Esophagus squamous epithelium (tissue), 5 donors: ENCODE measurements at places on chromosomes 4 and X.

GRCh38 chrX:27599928-27600327, 9.8 kb downstream of the DCAF8L2 start:
- no peak for DNase-seq

DNA sequence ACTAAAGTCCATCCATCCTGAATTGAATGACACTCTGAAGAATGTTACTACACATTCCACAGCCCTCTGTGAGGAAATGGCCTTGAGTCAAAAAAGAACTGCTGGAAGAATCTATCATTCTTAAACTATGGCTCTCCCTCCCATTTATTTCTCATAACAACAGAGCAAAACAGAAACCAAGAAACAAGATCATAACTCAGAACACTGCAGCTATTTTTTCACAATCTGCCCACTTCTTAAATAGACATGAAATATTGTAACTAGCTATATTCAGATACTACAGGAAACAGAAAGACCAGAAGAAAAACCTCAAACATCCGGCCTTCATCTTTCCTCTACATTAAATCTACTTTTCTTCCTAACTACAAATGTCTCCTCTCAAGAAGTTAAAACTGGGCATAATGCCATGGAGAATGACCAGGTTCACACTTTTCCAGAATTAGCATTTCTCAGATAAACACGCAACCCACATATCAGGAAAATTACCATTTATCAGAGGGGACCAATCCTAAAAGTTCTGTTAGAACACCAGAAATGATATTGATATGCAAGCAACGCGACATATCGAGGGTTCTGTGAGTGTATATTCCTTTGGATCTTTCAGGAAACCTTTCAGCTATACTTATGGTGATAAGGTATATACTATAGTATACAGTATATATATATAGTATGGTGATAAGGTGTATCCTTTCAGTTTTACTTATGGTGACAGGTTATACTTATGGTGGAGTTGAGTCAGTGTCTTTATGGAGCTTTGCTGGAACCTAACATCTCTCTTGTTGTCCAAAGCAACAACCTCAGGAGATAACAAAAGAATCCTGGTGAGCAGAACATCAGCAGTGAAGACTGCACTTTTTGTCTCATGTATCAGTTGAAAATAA, 60.4 kb upstream of the IRF2 start:
- DNase-seq = no peak

- no peak for DNase-seq
Observed at GRCh38 chrX:153861151-153861550, 24.8 kb downstream of the L1CAM start.

DNA sequence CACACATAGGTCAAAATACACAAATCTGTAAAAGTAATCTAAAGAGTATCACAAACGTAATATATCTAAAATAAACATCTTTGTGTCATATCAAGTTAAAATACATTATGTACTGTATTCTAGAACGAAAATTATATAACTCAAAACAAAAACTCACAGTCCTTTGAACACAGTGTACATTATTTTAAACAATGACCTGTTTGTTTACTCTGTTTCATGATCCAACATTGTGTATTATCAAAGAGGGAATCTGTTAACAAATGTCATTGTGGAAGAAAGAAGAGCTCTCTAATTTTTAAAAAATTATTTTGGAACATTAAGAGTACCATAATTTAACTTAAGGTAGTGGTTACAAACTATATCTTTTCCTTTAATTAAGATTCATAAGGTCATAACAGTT, 144.1 kb downstream of the FRYL start:
- no peak for DNase-seq

GRCh38 chrX:20980426-20980825, 393.8 kb upstream of the CNKSR2 start:
- DNase-seq = no peak

DNA sequence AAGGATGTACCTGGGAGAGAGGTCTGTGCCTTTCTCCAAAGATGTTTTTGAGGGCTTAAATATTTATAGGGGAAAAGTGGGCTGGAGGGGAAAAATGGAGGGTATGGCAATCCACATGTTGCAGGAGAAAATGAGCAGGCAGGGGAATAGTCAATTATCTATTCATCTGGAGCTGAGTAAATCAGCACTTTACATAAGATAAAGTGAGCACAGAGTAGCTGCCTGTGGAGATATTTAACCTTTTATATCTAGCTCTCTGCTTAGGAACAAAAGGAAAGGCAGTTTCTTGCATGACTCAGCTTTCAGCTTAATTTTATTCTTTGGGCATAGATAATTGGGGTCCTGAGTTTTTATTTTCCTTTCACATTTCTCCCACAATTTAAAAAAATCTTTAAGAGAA, 93.6 kb upstream of the NPY2R start:
- no peak for DNase-seq

- DNase-seq = no peak
Observed at GRCh38 chr4:2163311-2163821, 78.6 kb downstream of the HAUS3 start.

- DNase-seq = no peak
Observed at GRCh38 chr4:151022586-151022985, 7.5 kb upstream of the LRBA start.

DNA sequence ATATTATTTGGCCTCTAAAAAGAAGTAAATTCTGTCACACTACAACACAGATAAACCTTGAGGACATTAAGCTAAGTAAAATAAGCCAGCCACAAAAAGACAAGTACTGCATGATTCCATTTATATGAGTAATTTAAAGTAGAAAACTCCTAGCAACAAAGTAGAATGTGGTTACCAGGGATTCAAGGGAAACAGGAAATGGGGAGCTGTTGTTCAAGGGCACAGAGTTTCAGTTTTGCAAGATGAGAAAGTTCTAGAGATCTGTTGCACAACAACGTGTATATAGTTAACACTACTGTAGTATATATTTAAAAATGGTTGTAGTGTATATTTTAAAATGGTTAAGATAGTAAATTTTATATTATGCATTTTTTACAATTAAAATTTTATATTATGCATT, 25.4 kb downstream of the SEC31A start:
- no peak for DNase-seq

DNA sequence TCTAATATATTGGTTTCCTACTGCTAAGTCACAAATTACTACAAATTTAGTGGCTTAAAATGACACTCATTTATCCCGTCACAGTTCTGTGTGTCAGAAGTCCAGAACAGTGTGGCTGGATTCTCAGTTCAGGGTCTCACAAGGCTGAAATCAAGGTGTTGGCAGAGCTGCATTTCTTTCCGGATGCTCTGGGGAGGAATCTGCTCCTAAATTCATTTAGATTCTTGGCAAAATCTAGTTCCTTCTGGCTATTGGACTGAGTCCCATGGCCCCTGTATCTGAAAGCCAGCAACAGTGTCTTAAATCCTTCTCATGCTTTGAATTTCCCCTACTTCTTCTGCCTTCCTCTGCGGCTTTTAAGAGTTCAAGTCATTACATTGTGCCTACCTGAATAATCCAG, 103.1 kb upstream of the BMP3 start:
- DNase-seq = no peak

DNA sequence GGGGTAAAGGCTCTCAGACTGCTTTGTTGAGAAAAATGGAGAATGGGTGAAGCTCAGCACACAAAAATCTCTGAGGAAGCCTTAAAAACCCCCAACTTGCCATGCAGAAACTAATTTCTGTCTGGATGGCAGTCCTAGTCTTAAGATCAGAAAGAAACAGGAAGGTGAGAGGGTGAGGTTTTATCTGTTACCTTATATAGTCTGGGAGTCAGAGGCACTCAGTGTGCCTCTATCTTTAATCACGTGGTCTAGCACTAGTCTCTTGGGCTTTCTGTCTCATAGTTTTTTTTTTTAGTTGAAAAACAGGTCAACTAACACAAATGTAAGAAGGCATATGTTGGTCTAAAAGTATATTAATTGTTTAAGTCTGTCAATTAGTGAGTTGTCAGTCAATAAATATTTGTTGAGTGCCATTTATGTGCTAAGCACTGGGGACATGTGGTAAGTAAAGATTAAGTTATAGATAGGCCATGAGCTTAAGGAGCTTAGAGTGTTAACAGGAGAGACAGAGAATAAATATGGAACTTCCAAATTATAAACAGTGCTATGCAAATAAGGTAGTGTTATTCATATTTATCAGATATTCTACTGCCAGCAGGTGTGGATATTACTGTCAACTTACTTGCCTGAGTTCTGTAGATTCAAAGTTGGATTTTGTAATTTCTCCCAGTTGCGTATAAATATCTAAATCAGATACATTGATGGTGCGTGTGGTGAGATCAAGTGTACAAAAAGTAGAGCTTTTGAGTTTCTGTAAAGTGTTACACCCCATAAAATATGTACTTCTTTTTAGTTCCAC, 7.0 kb downstream of the CYBB start:
- DNase-seq = no peak

DNA sequence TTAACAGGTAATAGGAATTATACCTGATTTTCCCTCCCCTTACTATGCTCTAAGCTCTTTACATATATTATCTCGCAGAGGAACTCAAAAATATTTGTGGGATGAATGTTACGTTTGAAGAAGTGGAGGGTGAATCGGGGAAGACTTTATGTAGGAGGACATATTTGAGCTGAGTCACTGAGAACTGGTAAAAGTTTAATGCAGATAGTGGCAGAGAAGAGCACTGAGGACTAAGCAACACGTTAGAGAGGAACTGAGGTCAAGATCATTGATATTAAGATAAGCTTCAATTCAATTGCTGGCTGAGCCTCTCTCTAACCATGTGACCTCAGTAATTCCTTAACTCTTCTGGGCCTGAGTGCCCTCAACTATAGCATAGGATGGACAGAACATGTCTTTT, 26.4 kb upstream of the ELOVL6 start:
- DNase-seq = no peak

- DNase-seq = no peak
Observed at GRCh38 chrX:27675493-27675892, 85.3 kb downstream of the DCAF8L2 start.

DNA sequence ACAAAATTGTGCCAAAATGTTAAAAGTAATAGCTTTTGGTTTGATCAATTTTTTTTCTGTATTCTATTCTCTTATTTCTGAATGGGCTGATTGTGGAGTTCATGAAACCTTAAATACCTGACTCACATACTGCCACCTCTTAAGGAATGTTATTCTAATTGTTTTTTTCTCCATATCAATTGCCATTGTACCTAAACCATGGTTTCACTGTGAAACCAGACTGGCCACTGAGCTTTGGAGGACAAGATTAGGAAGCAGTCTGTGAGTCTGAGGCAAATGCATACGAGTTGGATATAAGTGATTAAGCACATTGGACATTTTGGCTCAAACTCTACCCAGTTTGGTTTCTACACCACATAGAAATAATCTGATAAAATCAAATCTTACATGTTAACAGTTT, 184.0 kb downstream of the IQCM start:
- DNase-seq = no peak

- no peak for DNase-seq
Observed at GRCh38 chrX:149568701-149569296, 18.5 kb downstream of the MAGEA9B start.
